ENCODE measurements at places on chromosomes 1 and 21.

- DNase-seq, result no peak
Observed at GRCh38 chr1:166166329-166166697, 488 bp downstream of the FAM78B start.

- no peak for DNase-seq
Observed at GRCh38 chr1:152770411-152770810, 4.5 kb upstream of the LCE1F start.

DNA sequence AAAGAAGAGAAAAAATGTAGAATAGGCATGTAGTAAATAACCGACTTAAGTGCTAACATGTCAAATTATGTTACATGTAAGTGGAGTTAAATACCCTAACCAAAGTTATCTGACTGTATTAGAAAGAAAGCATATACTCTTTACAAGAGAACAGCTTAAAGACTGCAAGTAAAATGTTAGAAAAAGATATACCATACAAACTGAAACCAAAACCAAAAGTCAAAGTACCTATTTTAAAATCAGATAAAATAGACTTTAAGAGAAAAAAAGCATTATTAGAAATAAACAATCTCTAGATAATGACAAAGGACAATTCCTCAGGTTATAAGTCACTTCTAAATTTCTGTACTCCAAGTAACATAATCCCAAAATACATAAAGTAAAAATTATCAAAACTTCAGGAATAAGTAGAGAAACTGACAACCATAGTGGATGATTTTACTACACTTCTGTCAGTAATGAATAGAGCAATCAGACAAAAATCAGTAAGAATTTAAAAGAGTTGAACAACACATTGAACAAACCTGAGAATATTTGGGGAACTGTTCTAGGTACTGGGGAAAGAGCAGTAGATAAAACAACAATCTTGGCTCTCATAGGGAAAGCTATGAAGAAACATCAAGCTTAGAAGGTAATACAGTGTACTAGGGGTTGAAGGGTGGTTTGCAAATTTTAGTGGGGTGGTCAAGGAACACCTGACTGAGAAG, 127.3 kb downstream of the TBX19 start:
- no peak for DNase-seq

DNA sequence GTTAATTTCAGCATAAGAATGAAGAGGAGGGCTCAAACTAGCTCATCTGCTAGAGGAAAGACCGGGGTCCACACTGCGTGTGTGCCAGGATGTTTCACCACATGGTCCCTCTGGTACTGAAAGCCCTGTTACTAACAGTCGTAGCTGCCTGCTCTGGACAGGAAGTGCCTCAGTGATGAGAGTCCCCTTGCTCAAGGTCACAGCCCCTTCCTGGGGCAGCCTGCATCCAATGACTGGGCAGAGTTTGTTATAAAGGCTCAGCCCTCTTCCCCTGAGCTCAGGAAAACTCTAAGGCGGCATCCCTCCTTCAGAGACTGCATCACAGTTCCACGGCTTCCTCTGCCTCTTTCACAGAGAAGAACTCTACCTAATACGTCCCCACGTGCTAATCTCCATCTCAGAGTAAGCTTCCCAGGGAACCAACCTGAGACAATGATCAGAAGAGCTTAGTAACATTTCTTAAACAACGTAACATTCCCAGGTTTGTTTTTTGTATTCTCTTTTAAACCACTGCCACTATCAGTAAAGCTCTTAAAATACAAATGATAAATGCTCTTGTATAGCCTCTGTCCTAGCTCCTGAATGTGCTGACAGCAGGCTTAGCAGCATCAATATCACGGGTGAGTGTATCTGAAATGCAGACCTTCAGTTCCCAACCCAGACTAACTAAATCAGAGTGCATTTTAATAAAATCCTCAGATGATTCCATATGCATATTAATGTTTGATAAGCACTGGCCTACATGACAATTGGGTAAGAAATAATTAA, 38.0 kb upstream of the ATP1A1 start:
- peak; percentile 8 for DNase-seq

DNA sequence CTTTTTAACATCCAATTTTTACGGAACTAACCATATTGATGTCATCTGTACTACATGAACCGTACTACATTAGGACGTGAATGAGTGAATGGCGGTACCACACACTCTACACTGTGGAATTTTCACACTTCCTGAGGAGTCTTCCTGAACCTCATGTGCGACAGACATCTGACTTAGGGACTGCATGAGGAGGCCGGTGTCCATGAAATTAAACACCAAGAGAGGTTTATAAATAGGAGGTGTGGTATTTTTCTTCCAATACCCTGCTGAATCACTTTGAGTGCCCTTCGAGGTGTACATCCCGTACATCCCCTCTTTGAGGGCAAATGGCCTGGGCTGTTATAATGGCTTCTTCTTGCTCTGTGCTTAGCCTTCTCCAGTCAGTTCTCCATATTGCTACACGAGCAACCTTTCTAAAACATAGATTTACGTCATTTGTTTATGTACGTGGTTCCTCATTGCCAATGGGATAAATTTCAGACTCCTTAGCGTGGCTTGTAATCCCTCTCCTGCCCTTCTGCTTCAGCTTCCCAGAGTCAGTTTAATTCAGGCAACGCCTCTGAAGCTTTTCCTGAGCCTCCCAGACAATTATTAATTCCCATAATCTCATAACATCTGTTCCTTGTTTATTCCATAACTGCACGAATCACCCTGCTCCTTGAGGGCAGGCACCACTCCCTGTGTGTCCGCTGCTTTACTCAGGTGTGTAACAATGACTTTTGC, 9.4 kb downstream of the ST3GAL3 start:
- no peak for DNase-seq

- no peak for DNase-seq
Observed at GRCh38 chr1:178942285-178943198, 71.7 kb upstream of the ANGPTL1 start.

DNA sequence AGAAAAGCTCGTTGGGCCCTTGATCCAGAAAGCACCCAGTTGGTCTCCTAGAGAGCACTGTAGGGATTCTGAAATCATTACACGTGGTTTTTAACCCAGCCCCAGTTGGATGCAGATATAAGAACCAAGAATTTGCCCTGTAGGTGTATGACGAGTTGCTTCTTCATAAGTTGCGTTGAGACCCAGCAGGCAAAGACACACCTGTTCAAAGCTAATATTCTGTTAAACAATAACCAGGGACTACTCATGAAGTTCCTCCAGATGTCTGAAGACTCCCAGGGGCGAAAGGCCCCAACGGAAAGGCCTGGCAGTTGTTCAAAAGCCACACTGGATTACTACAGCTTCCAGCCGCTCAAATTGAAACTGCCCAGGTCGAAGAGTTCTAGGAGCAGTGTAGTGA, 88.6 kb upstream of the HNRNPU start:
- DNase-seq, result no peak

DNA sequence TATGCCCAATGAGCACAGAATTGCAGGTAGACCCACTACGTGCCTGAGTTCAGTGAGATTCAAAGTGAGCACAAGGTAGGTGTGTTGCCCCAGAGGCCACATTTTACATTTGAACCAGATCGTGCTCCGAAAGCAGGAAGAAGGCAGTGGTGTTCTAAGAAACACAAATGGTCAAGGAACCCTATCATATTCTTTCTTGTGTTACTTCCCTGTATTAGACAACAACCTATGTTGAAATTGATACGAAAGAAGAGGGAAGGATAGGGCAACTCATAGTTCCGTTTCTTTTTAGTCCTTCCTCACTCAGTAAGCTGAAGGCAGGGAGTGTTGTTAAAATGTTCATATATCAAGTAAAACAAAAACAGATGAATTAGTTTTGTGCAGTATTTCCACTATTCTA, 33.9 kb downstream of the OLFML2B start:
- DNase-seq, result no peak

DNA sequence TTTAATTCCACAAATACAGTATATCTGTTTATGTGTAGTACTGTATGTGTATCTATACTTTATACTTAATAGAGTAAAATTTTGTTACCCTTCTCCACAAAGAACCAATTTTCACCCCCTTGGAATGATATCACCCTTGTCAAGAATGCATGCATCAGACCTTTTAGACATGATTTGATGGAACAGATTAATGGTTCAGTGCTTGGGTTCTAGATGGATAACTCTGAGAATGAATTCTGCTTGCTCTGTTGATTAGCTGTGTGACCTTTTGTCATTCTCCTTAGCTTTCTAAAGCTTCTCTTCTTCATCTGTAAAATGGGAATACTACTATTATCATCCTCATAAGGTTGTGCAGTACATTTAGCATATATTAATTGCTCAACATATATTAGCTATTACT, 105.1 kb downstream of the NEK7 start:
- no peak for DNase-seq
